Activated CD4-positive, alpha-beta memory T cell treated with anti-CD3 and anti-CD28 coated beads for 36 hours (primary cell): ENCODE measurements at places on chromosomes 6 and 20.

GRCh38 chr6:71268735-71269437 is 19.7 kb upstream of the OGFRL1 start:
- no peak for DNase-seq

- no peak for DNase-seq
Measured at GRCh38 chr6:116008470-116009243, 52.0 kb downstream of the FRK start.

- DNase-seq, result no peak
Measured at GRCh38 chr6:36964908-36965307, 10.4 kb downstream of the PI16 start.

- DNase-seq, result no peak
Measured at GRCh38 chr6:34602318-34603111, 46.4 kb upstream of the SPDEF start.

GRCh38 chr6:84501315-84501714 is 263.1 kb downstream of the TBX18 start:
- no peak for DNase-seq

GRCh38 chr20:40159276-40159675 is 529.8 kb downstream of the MAFB start:
- DNase-seq, result no peak

- no peak for DNase-seq
Measured at GRCh38 chr20:17491488-17491887, 39.7 kb downstream of the BFSP1 start.

- DNase-seq, result peak; percentile 74
Measured at GRCh38 chr20:21548390-21549035, 34.6 kb upstream of the NKX2-2 start.

DNA sequence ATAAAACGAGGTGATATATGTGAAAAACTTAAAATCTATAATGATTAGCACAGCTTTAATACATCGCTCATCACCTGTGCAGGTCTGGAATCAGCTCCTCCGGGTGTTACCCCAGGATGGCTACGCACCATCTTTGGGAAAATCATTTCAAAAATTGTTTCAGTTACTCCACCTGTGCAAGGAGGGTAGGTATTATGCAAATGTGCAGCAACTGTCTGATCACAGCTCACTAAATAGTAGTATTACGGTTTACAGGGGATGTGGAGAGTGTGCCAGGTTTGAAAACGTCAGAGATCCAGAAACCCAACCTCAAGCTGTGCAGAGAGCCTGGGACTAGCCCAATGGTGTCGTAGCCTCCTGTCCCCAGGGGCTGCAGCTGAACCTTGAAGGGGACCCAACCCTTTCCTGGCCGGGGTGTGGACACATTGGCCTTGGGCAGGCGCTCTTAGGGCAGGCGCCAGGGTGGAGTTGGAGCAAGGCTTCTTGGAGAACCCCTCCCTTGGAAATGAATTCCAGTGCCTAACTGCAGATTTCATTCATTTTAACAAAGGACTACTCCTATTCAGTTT is 24.2 kb upstream of the SGK1 start:
- no peak for DNase-seq

GRCh38 chr20:9447182-9447581 is 67.2 kb upstream of the LAMP5 start:
- DNase-seq, result no peak

DNA sequence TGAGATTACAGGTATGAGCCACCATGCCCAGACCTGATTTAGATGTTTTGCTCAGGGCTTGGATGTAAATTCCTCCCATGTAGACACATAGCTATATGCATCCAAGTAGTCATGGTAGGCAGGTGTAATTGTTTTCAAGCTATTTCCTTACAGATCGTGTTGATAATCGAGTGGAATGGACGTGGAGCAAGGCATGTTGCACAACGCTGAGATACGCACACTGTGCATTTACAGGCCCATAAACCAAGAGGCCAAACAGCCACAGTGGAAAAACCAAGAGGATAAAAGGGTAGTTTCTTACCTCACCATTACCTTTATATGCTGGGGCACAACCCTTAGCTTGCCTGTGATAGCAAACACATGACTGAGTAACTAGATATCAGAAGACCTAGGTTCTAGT is 51.0 kb upstream of the ADGRF1 start:
- DNase-seq, result no peak

GRCh38 chr20:14012671-14013070 is 17.4 kb downstream of the MACROD2 start:
- no peak for DNase-seq

GRCh38 chr6:142631517-142632385 is 313.2 kb downstream of the HIVEP2 start:
- no peak for DNase-seq

DNA sequence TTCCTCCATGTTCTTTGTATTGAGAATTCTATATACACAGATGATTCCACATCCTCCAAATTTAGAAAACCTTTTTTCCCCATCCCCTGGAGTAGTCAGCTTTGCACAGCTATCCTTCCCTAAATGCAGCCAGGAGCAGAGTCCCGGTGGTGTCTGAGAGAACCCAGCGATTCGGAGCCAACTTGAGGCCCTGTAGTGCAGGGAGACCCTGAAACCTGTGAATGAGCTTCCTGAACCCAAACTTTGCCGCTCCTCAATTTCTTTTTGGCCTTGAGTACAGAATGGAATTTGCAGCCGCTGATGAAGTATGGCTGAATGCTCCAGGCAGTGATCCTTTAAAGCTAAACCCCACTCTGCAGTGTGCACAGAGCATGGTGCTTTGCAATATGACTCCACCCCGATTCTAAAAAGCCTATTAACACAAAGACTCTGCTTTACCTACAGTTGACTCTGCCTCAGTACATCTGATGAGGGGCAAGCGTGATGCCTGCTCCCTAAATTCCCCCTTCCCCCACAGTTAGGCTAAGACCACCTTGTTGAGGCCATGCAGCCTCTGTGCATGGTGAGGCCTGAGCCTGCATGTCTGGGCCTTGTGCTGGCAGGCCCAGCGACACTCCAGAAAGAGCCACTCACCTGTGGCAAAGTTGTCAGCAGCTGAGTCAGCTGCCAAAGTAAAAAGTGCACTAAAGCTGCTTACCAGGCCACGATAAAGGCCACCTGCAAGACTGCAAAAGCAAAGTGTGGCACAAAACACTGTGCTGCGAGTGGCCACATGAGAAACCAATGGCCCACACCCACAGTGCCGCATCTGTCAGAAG is 82.1 kb downstream of the PLEKHG1 start:
- DNase-seq, result no peak

GRCh38 chr6:128474481-128474880 is 45.9 kb downstream of the PTPRK start:
- DNase-seq, result no peak

DNA sequence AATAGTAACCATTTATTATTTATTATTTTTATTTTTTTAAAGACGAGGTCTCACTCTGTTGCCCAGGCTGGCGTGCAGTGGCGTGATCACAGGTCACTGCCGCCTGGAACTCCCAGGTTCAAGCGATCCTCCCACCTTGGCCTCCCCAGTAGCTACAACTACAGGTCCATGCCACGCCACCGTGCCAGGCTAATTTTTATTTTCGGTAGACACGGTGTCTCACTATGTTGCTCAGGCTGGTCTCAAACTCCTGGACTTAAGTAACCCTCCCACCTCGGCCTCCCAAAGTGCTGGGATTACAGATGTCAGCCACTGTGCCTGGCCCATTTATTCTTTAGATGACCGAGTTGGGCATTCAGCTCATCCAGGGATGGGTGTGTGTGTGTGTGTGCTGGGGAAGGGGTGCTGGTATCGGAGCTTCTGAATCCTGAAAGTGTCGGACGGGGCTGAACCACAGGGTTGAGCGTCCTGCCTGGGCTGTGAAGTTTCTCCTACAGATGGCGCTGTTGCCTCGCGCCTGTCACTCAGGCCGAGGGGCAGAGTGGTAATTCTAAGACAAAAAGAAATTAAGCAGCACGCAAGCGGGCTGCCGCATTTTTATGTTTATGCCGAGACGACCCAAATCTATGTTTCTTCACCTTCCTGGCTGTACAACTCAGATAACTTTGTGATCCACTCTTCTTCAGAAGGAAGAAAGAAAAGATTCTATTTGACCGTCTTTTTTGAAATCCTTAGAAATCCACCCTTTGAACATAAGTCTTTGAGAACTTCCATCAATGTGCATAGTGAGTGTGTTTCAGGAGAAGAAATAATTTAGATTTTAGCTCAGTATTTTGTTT is 252.8 kb downstream of the CDH26 start:
- peak; percentile 72 for DNase-seq

DNA sequence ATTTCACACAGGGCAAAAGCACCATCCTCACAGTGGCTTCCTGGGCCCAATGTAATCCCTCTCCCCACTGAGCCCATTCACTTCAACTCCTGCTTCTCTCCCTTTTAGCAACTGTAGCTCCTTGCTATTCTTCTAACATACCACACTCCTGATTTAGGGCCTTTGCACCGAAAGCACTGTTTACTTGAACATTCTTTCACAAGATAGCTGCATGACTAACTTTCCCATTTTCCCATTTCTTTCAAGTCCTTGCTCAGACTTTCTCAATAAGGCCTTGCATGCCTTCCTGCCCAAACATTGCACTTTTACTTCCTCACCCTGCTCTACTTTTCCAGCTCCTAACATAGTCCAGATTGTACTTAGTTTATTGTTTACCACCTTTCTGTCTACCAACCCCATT is 73.0 kb downstream of the SHPRH start:
- DNase-seq, result no peak

DNA sequence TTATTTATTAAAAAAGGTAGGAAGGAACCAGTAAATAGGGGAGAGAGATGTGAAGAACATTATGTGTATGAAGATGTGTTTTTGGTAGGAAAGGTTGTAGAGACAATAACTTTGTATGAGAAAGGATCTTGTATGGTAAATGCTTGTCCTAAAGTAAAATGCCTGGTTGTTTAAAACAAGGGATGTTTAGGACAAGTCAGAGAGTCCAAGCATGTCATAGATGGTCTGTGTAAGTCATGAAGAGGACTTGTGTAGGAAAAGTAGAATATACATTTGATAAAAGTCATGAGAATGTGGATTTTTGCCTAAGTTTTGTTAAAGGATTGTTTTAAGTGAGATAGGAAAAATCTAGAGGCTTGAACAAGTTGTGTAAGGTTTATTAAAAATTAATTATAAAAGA is 325.1 kb downstream of the CDH26 start:
- DNase-seq, result no peak

DNA sequence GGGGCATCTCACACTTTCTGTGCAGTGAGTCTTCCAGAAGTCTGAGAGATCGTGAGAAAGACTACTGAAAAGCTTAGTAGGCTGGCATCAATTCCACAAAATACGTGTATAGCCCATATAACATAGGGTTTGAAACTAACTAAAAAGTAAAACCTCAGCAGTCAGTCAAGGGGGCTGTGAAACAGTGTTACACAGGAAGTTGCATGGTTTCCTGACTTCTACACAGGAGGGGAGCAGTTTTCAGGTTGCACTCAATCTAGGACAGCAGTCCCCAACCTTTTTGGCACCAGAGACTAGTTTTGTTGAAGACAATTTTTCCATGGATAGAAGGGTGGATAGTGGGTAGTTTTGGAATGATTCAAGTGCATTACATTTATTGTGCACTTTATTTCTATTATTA is 4.7 kb upstream of the LY86 start:
- DNase-seq, result no peak

DNA sequence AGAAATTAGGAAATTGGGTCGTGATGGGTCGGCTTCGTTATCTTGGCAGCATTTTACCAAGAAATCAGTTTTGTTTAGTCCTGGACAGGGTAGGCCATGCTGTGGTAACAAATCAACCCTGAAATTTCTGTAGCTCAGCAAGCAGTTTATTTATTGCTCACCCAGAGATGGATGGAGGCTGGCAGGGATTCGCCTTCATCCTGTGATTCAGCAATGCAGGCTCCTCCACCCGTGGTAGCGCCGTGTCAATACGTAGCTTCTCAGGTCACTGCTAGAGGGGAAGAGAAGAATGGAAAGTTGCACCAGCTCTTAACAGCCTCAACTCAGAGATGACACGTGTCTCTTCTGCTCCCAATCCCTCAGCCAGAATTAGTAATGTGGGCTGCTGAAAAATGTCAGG is 157.0 kb upstream of the SGK1 start:
- no peak for DNase-seq

GRCh38 chr6:81842254-81842653 is 89.8 kb upstream of the TENT5A start:
- no peak for DNase-seq

DNA sequence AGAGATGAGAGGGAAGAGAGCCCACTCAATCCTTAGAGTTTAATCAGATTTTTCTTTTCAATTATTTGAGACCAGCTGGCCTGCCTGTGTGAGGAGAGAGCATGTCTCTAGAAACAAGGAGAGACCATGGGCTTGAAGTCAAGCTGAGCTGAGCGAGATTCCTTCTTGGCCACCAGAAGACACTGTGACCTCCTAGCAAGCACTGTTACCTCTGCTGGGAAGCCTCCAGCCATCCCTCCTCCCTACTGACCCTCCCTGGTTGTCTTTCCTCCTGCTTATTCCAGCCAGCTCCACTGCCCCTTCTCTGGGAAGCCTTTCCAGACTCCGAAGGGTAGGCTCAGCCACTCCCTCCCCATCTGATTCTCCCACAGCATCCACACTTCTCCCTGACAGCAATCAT is 110.0 kb downstream of the SCML4 start:
- DNase-seq, result no peak

- DNase-seq, result no peak
Measured at GRCh38 chr20:45465491-45466266, 3.9 kb upstream of the WFDC2 start.

DNA sequence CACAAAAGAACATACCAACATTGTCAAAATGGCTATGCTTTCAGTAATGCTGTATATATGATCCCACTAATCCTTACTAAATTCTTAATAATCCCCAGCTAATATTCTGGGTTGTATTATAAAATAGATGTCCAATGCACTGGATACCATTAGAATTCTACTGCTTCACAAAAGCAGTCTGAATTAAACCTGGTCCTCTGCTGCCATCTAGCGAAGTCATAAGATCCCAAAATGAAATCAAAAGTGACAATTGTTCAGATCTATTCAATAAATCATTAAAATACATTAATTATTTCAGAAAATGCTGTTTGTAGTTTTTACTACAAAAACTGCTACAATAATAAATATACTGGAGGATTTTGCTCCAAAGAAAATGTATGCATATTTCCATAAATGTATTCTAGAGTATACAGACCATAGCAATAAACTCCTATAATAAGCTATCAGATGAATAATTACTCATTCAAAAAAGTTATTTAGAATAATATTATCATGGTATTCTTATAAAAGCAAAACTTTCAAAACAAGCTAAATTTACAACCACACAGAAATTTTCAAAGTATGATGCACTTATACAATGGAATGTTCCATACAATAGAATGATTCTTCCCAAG is 92.6 kb downstream of the RNGTT start:
- peak; percentile 17 for DNase-seq

DNA sequence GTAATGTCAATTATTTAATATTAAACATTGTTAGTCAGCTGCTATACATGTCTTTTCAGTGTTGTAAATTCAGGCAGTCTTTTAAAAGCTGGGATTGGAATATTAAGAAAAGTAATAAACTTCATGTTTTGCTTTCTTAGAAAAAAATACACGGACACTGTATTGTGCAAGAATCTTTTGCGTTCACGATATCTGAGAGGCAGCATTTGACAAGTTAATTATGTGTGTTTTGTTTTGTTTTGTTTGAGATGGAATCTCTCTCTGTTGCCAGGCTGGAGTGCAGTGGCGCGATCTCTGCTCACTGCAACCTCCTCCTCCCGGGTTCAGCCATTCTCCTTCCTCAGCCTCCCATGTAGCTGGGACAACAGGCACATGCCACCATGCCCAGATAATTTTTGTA is 1661.3 kb downstream of the HACE1 start:
- DNase-seq, result no peak

GRCh38 chr6:72977114-72977513 is 248.2 kb downstream of the KHDC1L start:
- no peak for DNase-seq
